ENCODE measurements at places on chromosomes 16 and 17.

- DNase-seq, result no peak
These were observed 67.9 kb downstream of the ZNF778 start for GRCh38 chr16:89285381-89285780.

GRCh38 chr16:67648088-67648763 lies 3.3 kb downstream of the CARMIL2 start:
- no peak for DNase-seq

DNA sequence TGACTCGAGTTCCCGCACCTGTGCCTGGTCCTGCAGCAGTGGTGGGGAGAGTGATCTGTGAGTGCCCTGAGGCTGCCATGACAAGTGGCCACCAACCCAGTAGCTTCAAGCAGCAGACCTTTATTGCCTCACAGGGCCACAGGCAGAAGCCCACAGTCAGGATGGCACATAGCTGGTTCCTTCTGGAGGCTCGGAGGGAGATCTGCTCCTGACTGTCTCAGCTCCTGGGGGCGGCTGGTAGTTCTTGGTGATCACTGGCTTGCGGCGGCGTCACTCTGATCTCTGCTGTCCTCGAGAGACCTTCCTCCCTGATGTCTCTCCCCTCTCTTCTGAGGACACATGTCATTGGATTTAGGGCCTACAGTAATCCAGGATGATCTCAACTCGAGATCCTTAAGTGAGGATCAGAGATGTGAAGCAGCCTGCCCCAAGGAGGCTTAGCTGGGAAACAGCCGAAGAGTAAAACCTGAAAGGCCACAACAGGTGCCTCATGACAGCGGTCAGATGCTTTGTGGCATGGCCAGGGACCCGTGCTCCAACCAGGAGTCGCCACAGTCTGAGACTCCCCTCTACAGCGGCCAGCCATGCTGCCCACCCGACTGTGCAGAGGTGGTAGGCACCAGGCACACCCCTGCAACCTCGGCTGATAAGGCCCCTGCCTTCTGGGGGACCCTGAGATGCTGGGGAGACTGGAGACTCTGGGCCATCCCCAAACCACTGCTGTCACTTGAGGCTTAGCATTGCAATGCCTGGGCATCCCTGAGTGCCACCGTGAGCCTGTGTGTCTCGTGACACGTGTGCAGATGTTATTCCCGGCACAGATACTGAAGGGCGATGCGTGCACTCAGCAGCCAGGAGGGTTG lies 30.0 kb upstream of the SLC38A10 start:
- DNase-seq, result no peak

DNA sequence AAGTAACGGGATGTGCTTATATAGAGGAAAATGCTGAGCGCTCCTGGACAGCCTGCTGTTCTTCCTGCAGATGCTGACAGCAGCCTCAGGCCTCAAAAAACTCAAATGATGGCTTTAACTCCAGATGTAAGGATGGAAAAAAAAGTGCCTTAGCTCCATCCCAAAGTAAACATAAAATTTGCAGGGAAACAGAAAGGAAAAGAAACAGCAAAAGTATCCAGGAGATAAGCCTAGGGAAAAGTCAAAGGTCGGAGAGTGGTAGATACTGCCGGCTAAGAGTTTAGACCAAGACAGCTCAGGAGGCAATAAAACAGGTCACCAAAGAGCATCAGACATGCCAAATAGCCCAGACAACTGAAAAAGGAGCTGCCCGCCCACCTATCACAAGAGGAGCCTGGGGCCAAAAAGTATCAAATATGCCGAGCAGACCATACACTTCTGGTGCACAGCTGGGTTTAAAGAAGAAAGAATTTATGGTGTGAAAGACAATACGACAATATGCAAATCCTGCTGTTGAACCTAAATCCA lies 6.9 kb downstream of the KRT31 start:
- no peak for DNase-seq

DNA sequence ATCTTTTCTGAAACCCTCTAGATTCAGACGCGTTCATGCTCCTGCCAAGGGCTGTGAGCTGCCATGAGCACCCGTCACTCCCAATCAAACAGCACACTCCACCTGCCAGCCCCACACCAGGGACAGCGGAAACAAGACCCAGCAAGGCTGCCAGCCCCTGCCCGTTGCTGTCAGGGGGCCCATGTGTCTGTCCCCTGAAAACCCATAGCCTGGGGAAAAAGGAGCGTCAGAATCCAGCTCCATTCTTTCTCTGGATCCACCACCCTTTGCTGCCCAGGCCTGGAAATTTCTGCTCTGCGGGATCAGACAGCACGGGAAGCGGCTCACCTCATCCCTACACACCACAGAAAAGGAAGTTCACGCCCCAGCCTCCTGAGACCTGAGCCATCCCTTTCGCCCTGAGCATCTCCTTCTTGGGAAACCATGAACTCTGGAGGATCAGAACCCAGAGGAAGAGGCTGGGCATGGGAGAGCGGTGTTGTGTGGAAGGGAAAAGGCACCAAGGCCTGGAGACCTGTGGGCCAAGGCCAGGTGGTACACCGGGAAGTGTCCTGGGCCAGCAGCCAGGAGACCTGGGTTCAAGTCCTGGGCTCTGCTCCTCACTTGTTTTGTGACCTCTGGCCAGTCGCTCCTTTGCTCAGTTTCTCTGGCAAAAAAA lies 51.5 kb upstream of the RCVRN start:
- no peak for DNase-seq

Measured in activated T-cell treated with anti-CD3 and anti-CD28 coated beads for 1 hour (primary cell).